Ecto neural progenitor cell (in vitro differentiated cells): ENCODE measurements at places on chromosomes 4 and X.

DNA sequence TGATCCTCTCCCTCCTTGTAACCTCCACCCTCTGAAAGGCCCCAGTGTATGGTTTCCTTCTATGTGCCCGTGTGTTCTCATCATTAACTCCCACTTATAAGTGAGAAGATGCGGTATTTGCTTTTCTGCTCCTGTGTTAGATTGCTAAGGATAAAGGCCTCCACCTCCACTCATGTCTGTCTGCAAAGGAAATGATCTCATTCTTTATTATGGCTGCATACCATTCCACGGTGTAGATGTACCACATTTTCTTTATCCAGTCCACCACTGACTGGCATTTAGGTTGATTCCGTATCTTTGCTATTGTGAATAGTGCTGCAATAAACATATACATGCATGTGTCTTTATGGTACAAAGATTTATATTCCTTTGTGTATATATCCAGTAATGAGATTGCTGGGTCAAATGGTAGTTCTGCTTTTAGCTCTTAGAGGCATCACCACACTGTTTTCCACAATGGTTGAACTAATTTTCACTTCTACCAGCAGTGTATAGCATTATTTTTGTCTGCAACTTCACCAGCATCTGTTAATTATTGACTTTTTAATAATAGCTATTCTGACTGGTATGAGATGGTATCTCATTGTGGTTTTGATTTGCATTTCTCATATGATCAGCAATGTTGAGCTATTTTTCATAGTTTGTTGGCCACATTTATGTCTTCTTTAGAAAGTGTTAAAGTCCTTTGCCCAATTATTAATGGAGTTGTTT is 1030.9 kb downstream of the FSTL5 start:
- no peak for DNase-seq

DNA sequence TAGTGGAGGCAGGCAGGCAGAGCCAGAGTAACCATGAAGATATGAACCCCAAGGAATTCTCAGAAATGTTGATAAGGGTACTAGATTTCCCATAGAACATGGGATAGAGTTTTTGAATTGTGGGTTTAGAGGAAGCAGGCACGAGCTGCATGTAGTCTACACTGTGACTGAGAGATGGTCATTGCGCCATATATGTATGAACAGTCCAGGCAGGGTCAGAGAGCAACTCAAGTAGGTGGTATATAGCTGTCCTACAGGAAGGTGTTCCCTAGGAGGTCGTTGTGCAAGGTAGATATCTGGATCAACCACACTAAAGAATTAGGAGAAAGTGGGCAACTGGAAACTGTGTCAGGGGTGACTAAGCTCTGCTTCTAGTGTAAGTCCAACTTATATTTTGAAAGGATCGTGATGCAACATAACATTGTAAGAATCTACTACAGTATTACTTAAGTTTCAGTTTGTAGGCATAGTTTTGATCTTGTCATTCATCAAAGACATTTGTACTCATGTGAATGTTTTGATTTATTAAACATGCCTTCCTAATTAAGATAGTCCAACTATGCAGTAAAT is 94.6 kb downstream of the HPGD start:
- DNase-seq = no peak

DNA sequence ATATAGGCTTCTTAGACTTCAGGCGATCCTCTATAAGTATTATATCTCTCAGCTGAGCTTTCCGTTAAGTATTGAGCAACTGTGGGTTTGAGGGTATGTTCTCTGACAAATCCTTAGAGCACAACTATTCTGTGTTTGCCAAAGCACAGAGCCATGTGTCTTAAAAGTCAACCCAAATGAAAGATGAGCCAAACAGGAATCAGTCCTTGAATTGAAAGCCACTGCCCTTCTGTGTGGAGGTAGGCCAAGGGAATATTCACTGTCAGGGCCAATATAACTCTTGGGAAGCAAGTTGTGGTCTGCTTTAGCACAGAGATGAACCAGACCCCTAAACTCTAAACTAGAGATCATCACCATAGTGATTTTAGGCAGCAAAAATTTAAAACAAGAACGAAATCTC is 164.0 kb downstream of the STAG2 start:
- DNase-seq = no peak

GRCh38 chrX:53186351-53186750 is 38.7 kb downstream of the KDM5C start:
- no peak for DNase-seq

- DNase-seq = no peak
These were observed 194.9 kb downstream of the CBLL2 start for GRCh38 chrX:22467571-22467970.

DNA sequence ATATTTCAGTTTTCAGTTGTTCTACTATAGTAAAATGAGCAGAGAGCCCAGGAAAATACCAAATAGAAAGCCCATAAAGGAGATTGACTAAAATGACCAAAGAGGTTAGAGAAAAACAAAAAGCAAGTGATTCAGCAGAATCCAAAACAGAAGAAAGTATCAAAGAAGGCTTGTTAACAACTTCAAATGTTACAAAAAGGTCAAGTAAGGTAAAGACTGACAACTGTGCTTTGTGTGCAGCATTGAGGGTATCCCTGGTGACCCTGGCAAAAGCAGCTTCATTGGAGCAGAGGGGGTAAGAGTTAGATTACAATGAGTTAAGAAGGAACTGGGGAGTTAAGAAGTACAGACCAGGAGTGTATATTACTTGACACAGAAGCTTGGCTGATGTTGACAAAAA is 317.9 kb downstream of the OPHN1 start:
- no peak for DNase-seq

- DNase-seq = no peak
These were observed 349.9 kb downstream of the FBXW7 start for GRCh38 chr4:152185786-152186550.
